ENCODE measurements at places on chromosomes 1 and 21. TPM values are rescaled to one million over a fixed set of nuclear protein-coding genes. Genes with fewer than 3 reads are reported as not detected.

PLA2G2F gene
- not detected for total RNA-seq

LRRC53 gene
- total RNA-seq: 0.08 TPM

DNA sequence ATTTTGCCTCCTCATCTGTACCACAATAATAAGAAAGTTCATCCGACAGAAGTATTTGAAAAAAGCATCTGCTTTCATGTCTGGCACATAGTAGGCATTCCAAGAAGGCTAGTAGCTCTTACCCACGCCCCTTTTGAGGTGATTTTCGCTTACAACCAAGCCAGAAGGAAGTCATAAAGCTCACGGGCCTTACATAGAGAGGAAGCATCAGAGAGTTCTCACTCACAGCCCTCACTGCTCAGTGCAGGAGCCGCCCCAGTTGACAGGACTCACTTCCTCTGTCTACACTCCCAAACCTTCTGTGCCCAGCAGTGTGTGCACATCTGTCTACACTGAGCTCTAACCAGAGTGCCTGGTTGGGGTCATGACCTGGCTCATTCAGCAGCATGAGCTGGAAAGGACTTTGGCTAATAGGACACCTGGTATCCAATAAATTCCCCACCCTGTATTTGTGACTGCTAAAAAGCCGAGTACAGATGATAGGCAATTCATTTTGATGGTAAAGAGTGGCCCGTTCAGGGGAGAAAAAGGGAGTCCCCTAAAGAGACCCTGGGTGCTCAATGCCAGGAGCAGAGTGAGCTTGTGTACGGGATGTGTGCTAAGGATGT is 36.8 kb upstream of the DUSP10 start:
- H3K4me1 ChIP-seq: no peaks in the 10 kb centered on the region
- DNase-seq: no peak
- H3K4me3 ChIP-seq: no peak overlapping the region

DNA sequence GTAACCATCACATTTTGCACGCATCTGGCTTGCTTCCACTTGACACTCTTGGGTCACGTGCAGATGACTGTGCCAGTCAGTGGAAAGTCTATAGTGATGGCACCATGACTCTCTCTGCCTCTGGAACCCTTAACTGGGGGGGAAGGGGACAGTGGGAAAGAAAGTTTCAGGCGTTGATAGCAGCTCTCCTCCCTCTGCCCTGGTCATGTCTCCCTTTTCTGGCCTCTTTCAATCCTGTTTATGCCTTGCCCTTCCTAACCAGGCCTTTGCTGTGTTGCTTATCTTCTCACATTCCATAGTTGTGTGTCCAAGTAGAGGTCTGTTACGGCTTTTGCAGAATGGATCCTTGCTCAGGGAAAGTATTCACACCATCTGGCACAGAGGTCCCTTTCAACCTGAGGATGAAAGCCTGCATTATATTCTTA is 93.5 kb downstream of the NRDC start:
- no peaks in the 10 kb centered on the region for H3K4me1 ChIP-seq
- H3K36me3 ChIP-seq: no peaks in the 10 kb centered on the region
- H3K27me3 ChIP-seq: no peaks in the 10 kb centered on the region
- no peak overlapping the region for H3K27ac ChIP-seq
- no peak for DNase-seq
- no peak overlapping the region for H3K4me3 ChIP-seq

DNA sequence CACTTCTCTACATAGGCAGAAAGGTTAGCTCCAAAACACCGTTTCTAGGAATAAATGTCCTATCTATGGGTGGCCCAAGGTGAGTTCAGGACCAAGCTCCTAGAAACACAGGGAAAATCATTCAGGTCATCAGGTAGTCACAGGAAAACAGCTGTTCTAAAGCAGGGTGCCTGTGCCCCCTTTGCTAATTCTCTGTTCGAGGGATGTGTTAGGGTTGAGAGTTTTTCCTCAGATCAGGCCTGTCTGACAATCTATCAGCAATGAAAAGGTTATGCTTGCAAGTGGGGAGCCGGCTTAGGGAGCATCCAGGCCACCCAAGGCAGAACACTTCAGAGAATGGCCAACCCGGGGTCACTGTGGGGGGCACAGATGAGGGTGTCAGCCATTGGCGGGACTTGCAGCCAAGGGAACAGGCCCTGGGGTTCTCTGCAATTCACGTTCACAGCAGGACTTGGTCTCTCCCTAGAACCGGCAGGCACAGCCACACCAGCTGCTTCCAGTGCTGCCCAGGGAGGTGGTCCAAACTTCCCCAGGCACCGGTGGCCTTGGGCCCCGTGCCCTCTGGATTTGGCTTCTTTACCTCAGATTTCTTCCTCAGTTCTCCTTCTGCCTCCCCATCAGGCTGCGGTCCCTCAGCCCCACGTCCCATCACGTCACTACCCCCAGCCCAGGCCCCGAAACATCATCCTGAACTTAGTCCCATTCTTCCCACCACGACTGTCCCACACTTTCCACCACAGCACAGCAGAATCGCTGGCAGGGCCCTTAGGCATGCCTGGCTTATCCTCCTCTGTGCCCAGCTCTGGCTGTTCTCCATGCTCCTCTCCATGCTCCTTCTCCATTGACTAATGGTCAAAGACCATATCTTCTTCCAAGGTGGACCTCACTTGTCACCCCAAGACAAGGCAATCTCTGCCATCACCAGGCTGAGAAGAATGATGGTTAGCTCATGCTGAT is 11.0 kb downstream of the CD2 start:
- H3K4me1 ChIP-seq: no peaks in the 10 kb centered on the region
- H3K36me3 ChIP-seq: no peaks in the 10 kb centered on the region
- no peaks in the 10 kb centered on the region for H3K27me3 ChIP-seq
- DNase-seq: no peak
- H3K27ac ChIP-seq: no peak overlapping the region
- no peak overlapping the region for H3K4me3 ChIP-seq

GRCh38 chr1:110210604-110211495 is 736 bp downstream of the KCNC4 start:
- H3K27ac ChIP-seq: peak overlapping the region; percentile 76
- H3K36me3 ChIP-seq: no peaks in the 10 kb centered on the region
- peaks cover 22% of the 10 kb centered on the region for H3K4me1 ChIP-seq
- no peaks in the 10 kb centered on the region for H3K27me3 ChIP-seq
- H3K4me3 ChIP-seq: peak overlapping the region; percentile 71

ZNF697 gene
- total RNA-seq: 22.5 TPM

DNA sequence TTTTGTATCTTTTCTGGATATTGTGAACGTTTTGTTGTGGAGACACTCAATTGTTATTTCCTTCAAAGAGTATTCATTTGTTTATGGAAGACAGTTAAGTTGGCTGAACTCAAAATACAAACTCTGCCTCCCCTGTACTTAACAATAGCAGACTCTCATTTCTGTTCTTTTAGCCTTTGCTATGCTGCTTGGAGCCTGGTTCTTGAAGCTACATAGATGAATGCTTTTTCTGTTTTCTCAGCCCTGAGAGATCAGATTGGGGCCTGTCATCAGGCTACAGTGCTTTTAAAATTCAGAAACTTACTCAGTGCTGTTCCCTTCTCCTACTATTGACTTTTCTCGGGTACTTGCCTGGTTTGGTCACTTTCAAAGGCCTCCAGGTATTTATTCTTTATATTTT is 215.7 kb upstream of the LYPLAL1 start:
- DNase-seq: no peak
- no peaks in the 10 kb centered on the region for H3K4me1 ChIP-seq
- H3K4me3 ChIP-seq: no peak overlapping the region
- H3K27me3 ChIP-seq: no peaks in the 10 kb centered on the region
- H3K36me3 ChIP-seq: no peaks in the 10 kb centered on the region

GRCh38 chr1:46552357-46553237 is 1.1 kb upstream of the KNCN start:
- no peaks in the 10 kb centered on the region for H3K36me3 ChIP-seq
- H3K4me1 ChIP-seq: no peaks in the 10 kb centered on the region
- no peak for DNase-seq

DNA sequence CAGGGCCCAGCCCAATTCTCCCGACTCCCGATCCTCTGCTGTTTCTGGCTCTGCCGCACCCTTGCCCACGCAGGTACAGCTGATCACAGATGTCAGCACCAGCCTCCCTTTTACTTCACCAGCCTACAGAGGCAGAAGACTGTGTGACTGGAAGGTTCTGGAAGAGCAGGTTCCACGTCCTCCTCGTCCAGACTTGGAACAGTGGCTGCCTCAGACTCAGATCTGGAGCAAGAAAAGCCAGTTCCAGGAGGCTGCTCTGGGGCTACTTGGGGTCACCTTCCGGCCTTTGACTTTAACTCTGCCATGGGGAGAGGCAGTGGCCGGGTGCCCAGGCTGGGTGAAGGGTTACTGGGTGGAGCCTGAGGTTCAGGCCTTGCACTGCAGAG is 16.1 kb upstream of the KLHDC7A start:
- no peaks in the 10 kb centered on the region for H3K36me3 ChIP-seq
- H3K27me3 ChIP-seq: no peaks in the 10 kb centered on the region
- H3K27ac ChIP-seq: no peak overlapping the region
- H3K4me1 ChIP-seq: no peaks in the 10 kb centered on the region
- DNase-seq: no peak
- H3K4me3 ChIP-seq: no peak overlapping the region

GRCh38 chr1:71135571-71135970 is 54.7 kb upstream of the ZRANB2 start:
- H3K27ac ChIP-seq: no peak overlapping the region
- no peaks in the 10 kb centered on the region for H3K4me1 ChIP-seq
- no peak overlapping the region for H3K4me3 ChIP-seq
- no peaks in the 10 kb centered on the region for H3K36me3 ChIP-seq
- H3K27me3 ChIP-seq: no peaks in the 10 kb centered on the region

GBP7 gene
- total RNA-seq: not detected

GRCh38 chr21:41616031-41616591 is 108.2 kb upstream of the TMPRSS2 start:
- H3K36me3 ChIP-seq: no peaks in the 10 kb centered on the region
- H3K27ac ChIP-seq: no peak overlapping the region
- H3K4me1 ChIP-seq: peaks cover 12% of the 10 kb centered on the region
- DNase-seq: no peak

OR10J1 gene
- 3.0 TPM for total RNA-seq

CCDC24 gene
- total RNA-seq: 31.3 TPM

- H3K27ac ChIP-seq: no peak overlapping the region
- no peak overlapping the region for H3K4me3 ChIP-seq
- peak; percentile 75 for DNase-seq
- H3K27me3 ChIP-seq: no peaks in the 10 kb centered on the region
These were observed 29.4 kb upstream of the CD2 start for GRCh38 chr1:116724765-116725375.
